ENCODE measurements at places on chromosomes 16 and 17.
A peak's percentile ranks its signal among the peaks of the same experiment; 100 is the strongest.

DNA sequence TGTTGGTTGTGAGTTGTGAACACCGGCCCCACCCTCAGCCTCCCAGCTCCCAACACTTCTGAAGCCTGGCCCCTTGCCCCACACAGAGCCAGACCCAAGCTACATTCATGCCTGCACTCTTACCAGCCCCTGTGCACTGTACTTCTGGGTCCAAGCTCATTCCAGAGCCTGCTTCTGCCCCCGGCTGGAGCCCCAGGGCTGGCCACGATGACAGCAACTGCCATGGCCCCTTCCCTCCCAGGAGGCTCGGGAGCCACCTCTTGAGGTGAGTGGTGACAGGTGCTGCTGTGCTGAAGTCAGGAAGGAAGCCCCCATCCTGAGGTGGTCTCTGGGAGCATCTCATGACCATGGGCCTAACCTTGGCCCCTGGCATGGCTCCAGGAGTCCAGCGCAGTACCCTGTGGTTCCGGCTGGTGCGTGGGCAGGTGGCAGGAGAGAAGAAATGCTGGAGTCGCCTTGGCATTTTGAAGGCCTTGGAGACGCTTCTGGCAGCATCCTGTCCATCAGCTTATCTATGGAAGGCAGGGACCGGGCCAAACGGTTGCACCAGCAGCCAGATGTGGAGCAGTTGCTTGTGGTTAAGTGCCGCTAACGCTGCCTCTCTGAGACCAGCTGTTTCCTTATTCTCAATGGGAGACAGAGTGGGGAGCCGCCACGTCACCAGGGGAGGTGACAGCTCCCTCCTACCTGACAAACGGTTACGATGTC lies 3.9 kb upstream of the CDT1 start:
- H3K36me3 ChIP-seq = peaks cover 29% of the 10 kb centered on the region
- DNase-seq = peak; percentile 94
- no peaks in the 10 kb centered on the region for H3K27me3 ChIP-seq
- no peak overlapping the region for H3K4me3 ChIP-seq

DNA sequence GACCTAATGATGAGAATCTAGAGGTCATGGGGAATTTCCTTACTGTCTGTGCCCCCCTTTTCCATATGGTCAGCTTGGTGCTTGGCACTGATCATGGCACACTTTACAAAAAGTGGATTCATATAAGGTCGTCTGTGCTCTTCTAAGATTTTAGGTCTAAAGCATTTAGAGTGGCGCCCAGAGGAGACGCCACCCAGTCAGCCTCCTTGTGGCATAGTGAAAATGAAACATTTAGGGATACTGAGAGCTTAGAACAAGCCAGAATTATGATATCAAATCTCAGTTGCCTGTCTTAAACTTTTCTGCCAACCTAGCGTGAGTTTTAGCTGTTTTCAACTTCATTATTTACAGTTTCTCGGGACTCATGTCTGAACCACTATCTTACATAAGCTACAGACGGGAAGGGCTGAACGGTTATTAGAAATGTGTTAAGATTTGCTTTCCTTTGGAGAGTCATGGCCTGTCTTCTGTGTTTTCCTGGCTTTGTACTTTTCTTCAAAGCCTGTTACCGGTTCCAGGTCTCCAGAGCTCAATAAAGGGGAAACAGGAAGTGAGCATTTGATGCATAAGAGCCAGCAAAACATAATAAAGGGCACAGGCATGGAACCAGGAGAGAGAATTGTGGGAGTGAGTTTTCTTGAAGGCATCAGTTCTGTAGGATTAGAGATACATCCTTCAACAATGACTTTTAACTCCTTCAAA lies 13.7 kb downstream of the ZNRF1 start:
- H3K36me3 ChIP-seq = peaks cover 30% of the 10 kb centered on the region
- H3K4me3 ChIP-seq = no peak overlapping the region
- no peak for DNase-seq
- no peaks in the 10 kb centered on the region for H3K27me3 ChIP-seq

DNA sequence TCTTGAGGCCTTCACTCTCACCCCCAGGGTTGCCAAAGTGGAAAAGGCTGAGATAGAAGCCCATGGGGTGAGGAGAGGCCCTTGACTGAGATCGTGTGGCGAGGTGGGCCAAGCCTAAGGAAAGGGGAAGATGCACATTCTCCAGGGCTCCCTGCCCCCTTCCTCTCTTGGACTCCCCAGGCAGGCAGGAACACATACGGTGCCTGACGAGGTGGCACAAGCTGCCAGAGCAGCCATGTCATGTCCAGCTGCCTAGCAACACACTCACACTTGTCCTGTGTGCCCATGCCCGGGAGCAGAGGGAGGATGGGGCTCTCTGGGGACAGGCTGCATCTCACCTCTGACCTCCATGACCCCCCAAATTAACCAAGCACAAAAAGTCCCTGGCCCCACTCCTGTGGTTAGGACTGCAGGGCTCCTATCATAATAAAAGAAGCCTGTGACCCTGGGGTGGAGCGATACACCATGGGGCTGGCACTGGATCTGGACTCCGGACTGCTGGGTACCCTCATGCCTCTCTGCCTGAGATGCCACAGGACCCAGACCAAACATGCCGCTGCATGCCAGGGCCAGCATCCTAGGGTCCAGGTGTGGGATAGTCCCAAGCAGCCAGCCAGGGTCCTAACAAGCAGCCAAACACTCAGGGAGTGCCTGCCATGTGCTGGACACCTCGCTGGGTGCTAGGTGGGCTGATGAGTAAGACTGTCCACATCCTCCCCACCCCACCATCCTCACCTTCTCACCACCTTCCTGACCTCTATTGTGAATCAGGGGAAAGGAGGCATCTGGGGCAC lies 2.6 kb downstream of the GIT1 start:
- H3K27me3 ChIP-seq = no peaks in the 10 kb centered on the region
- H3K27ac ChIP-seq = no peak overlapping the region
- no peak overlapping the region for H3K4me3 ChIP-seq

GRCh38 chr17:79875511-79875910 lies 36.3 kb upstream of the CBX4 start:
- H3K27ac ChIP-seq = no peak overlapping the region
- H3K36me3 ChIP-seq = no peaks in the 10 kb centered on the region
- DNase-seq = no peak

- no peaks in the 10 kb centered on the region for H3K27me3 ChIP-seq
- H3K36me3 ChIP-seq = peaks cover 80% of the 10 kb centered on the region
- H3K27ac ChIP-seq = no peak overlapping the region
- no peaks in the 10 kb centered on the region for H3K4me1 ChIP-seq
Observed at GRCh38 chr17:4072487-4073157, 70.2 kb downstream of the ZZEF1 start.

DNA sequence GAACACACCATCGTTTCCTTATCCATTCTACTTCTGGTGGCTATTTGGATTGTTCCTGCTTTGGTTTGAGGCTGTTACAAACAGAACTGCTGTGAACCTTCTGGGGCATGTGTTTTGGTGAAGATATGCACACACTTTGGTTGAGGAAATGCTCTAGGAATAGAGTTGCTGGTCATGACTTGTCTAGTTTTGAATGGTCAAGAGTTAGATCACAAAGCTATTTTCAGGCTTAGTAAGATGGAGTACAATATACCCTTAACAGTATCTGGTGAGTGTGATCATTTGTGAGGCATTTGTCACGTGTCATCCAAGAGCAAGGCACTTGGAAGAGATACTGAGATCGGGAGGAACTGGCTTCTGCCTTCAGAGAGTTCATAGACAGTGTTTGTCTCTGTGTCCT lies 47.0 kb upstream of the CACNG5 start:
- peaks cover 52% of the 10 kb centered on the region for H3K36me3 ChIP-seq
- H3K27ac ChIP-seq = no peak overlapping the region
- no peaks in the 10 kb centered on the region for H3K4me1 ChIP-seq

DNA sequence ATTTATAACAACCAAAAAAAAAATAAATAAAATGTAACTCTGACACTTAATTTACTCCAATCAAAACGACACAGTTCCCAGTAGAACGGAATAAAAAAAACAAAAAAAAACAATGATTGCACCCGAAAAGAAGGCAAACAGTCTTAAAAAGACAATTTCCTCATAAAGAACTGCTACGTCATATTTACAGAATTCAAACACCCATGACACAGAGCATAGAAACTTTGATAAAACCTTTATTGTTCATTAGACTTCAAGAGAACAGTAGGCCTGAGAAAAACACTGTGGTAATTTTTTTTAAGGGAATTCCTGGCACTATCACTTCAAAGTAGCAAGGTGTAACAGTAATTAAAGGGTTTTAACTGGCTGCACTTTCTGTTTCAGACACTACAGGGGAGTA lies 26.1 kb downstream of the FAM222B start:
- no peak overlapping the region for H3K27ac ChIP-seq
- peaks cover 21% of the 10 kb centered on the region for H3K4me1 ChIP-seq
- H3K27me3 ChIP-seq = no peaks in the 10 kb centered on the region
- no peak for DNase-seq
- H3K4me3 ChIP-seq = no peak overlapping the region

DNA sequence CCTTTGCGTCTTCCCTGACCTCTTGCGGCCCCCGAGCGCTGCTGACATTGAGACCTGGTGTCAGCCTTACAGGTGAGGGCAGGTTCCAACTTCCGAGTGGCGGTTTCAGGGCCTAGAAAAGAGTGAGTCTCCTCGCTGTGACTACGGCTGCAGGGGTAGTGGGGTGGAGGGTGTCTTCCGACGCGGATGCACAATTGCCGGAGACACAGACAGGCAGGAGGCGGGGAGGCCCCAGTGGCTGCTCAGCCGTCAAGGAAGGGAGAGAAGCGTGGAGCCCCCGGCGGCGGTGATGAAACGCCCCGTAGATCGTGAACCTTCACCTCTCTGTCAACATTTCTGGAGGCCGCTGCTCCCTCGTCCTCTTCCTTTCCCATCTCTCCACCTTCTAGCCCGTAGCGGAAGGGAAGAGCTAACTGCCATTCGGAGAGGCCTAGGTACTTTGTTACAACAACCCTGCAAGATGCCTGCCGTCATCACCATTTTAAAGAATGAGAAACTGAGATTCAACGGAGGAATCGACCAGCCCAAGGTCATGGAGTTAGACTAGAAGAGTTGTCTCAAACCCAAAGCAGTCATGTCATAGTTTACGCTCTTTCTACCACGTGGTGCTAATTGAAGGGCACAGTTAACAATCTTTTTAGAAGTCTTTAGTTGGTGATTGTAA lies 485 bp downstream of the DNAJA3 start:
- peak overlapping the region; percentile 99 for H3K27ac ChIP-seq
- no peak for DNase-seq
- peaks cover 29% of the 10 kb centered on the region for H3K4me1 ChIP-seq
- H3K27me3 ChIP-seq = no peaks in the 10 kb centered on the region

GRCh38 chr16:10813099-10813455 lies 5.5 kb downstream of the TVP23A start:
- no peaks in the 10 kb centered on the region for H3K4me1 ChIP-seq
- H3K27ac ChIP-seq = no peak overlapping the region
- no peak for DNase-seq
- H3K36me3 ChIP-seq = no peaks in the 10 kb centered on the region

All from DND-41 (cell line).